ENCODE measurements at places on chromosomes 12 and 14.
A peak's percentile ranks its signal among the peaks of the same experiment; 100 is the strongest.

GRCh38 chr12:18546399-18546798 is 191.4 kb downstream of the PLCZ1 start:
- DNase-seq, result peak; percentile 7

DNA sequence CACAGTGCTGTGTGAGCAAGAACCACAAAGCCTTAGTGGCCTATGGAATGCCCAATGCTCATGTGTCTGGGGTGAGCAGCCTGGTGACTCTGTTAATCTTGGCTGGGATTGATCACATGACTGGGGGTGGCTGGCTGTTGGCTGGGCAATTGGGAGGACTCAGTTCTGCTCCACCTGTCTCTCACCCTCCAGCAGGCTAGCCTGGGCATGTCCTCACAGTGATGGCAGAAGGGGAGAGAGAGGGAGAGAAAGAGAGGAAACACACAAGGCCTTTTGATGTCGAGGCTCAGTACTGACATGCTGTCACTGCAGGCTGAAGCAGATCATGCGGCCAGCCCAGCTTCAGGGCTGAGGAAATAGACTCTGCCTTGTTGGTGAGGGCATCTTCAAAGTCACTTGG is 136.8 kb downstream of the TBX5 start:
- DNase-seq, result no peak

DNA sequence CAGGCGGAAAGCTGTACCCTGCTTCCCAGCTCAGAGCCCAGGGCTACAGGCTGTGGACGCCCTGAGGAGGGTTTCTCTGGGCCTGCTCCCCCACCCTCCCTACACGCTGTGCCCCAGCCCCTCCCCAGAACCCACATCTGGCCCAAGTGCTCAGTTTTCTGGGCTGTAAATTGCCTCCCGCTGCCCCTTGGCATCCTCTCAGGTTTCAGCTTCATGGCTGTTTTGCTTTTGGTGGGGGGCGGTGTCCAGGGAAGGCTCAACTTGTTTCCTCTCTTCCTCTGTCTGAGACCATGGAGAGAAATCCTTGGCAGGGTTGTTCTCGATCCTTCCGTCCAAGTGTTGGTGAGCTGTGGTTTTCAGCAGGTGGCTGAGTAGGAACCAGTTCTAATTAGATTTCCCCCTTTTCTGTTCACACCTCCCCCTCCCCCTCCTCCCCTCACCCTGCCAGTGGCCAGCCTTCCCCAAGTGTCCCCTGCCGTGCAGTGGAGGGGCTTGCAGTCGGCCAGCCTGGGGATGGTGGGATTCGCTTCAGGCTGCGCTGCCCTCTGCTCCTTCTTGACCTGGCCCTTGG is 61.8 kb downstream of the TSPAN9 start:
- no peak for DNase-seq

- peak; percentile 87 for DNase-seq
These were observed at the start of gene C1RL for GRCh38 chr12:7108796-7109571. Gene C1RL, minus strand, starts transcription at chr12:7109214. Its CDS starts 34 bp downstream, at chr12:7109180.

- DNase-seq, result no peak
These were observed 44.4 kb upstream of the PLXNC1 start for GRCh38 chr12:94103986-94104385.

DNA sequence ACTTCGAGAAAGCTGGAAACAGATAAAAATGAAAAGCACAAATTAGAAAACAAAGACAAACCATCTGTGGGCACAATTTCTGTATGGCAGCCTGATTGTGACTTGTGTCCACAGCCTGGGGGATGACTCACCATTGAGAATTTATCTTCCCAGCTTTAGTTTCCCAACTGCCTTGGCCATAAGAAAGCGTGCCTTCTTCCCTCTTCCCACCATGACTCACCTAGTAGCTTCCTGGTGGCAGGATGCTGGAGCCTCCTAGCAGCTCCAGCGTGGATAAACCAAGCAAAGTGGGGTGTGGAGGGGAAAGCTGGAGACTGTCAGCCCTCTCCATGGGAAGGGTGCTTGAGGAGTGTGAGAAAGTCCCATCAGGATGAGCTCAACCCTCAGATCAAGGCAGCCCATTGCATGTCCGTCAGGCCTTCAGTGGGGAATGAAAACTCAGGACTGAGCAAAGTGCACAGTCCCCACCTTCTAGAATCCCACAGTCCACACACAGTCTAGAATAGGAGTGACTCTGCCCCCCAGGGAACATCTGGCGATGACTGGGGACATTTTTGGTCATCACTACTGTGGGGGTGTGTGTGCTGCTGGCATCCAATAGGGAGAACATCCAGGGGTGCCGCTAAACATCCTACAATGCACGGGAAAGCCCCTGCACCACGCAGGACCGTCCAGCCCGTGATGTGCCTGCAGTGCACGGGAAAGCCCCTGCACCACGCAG is 22.4 kb upstream of the SERPINA6 start:
- peak; percentile 92 for DNase-seq

- DNase-seq, result peak; percentile 96
These were observed 2.4 kb downstream of the ULK1 start for GRCh38 chr12:131896811-131897270.

GRCh38 chr12:65924716-65925115 is 100.4 kb downstream of the HMGA2 start:
- DNase-seq, result no peak

Measured in AG08395 (cell line).